AG04449 (cell line): ENCODE measurements at places on chromosomes 12 and 14.
A peak's percentile ranks its signal among the peaks of the same experiment; 100 is the strongest.

DNA sequence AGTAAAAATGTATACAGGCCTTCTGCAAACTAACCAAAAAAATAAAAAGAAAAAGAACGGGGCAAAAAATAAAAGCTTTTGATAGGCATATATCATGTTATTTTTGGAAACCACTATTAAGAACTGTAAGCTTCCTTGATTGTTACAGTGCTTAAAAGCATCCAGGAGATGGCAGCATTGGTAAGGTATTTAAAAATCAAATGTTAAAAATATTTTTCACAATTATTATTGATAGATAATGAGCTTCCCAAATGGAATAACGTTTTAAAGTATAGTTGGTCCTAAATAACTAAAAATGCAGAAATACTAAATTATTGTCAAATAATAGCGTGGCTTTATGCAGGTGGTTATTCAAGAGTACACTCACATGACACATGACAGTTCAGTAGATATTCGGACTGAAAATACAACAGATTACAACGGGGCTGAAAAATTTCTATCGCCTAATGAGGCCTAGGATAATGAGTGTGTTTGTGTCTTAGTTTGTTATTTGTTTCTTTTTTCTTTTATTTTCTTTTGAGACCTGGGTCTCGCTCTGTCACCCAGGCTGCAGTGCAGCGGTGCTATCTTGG lies 127.2 kb upstream of the ATF7IP start:
- DNase-seq, result no peak

DNA sequence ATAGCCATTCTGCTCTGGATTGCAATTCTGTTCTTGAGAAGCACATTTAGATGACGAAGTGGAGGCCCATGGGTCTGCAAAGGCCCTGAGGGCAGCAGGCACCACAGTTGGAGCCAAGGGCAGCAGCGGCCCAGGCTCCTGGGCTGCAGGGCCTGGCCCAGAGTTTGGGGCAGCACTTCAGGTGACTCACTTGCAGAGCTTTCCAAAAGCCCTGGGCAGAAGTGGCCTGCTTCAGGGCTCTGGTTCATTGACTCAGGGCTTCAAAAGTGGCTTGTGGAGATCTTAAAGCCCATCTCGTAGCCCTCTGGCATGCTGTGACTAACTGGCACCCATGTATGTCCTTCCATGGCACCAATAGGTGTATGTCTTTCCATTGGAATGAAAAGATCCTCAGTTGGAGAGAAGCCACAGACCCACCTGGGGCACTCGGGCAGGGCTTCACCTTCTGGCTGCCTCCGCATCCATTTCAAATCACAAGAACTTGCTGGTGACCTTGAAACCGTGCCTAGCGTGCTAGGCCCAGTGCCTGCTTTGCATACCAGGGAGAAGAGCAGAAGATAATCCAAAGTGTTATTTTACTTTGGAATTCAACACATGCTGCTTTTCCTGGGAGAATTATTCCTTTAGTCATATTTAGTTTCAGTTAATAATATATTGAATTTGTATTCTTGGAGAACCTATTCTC lies 106.7 kb downstream of the PRMT8 start:
- no peak for DNase-seq

GRCh38 chr12:14774906-14775635 lies 28.2 kb downstream of the WBP11 start:
- no peak for DNase-seq

- peak; percentile 40 for DNase-seq
These were observed 193.4 kb downstream of the RASSF9 start for GRCh38 chr12:85642808-85643207.

- DNase-seq, result peak; percentile 80
These were observed at the start of gene GPRC5A for GRCh38 chr12:12891080-12891880. Gene GPRC5A, plus strand, starts transcription at chr12:12891562. Its CDS starts 16,688 bp downstream, at chr12:12908250.

DNA sequence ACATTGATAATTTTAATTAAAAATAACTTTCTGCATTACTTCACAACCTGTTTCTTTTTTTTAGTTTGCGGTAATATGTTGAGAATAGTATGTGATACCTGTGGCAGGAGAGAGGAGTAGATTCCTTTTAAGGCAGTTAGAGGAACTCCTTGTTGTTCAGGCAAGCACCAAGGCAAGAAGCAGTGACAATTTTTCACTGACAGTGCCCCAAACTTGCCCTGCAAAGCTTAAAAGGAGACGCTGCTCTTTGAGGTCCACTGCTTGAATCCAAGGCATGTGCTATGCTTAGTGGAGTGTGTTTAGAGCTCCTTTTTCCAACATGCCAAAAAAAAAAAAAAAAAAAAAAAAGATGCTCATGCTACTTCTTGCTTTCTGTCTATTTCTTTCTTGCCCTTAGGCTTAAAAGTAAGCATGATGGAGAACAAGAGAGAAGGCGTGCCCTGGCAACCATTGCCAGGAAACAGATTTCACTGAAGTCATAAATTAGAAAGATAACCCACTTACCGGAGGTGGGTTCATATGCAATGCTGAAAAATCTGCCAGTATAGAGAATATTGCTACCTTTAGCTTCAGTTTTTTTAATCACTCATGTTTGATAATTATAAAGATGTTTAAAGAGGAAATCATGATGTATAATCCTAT lies 58.3 kb upstream of the DYRK2 start:
- DNase-seq, result no peak

DNA sequence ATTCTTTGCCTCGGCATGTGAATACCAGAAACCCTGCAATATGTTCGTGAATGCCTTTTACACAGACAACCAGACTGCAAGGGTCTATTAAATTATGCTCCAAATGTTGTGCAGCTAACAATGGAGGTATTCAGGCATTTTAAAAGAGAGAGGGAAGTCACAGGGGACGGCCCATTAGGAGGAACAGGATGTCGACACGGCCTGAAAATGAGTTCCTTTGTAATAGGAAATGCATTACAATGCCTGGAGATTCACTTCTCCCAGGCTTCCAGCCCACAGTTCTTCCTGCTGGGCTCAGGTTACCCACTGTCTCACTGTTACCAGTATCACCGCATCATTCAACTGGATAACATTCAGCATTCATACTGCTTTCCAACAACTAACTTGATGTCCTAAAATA lies 2.5 kb downstream of the DUSP6 start:
- DNase-seq, result no peak

GRCh38 chr12:53746592-53747092 lies 5.1 kb downstream of the CISTR start:
- no peak for DNase-seq

DNA sequence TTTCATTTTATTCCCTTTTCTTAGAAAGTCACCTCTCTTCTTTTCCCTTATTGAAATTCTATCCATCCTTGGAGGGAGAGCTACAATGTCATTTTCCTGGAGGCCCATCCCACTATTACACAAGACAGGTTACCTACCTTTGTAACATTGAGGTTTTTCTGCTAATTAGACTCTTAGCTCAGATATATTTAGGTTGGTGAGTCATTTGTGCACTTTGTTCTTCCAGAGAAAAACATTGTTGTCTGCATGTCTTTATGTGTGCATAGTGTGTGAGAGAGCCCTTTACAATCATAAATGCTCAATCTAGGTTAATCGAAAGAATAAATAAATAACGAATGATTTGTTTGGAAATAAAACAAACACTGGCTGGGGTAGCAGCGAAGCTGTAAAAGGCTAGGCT lies 191.8 kb downstream of the DACT1 start:
- DNase-seq, result no peak

DNA sequence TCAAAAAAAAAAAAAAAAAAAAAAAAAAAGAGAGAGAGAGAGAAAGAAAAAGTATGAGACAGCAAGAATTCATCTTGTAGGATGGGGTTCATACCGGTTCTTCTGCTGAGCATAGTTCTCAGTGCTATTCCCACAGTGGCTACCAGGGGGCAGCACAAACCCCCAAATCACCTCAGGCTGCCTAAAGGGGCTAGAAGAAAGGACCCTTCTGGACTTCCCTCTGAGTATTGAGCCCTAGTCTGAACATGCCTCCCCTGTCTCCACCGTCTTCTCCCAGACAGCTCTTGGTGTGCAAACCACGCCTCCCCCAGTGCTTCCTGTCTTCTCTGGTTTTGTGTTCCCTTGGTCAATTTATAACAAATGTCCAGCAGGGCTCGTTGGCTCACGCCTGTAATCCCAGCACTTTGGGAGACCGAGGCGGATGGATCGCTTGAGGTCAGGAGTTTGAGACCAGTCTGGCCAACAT lies 31.3 kb upstream of the SMUG1 start:
- no peak for DNase-seq

DNA sequence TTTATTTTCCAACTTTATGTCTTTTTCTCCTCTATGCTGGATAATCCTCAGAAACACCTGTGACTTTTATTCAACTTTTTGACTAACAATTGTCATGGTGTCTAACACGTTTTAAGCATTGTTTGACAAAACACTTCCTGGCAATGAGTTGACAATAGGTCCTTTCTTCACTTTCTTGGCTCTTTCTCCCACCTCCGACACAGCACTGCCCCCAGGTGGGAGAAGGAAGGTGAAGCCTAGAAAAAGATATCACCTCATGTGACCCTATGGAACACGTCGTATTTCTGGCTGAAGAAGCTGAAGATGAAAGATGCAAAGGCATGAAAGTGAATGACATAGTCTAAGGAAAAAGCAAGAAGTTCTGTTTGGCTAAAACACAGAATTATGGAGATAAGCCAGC lies 430.0 kb downstream of the ETNK1 start:
- no peak for DNase-seq

- no peak for DNase-seq
These were observed 35.3 kb downstream of the CFAP251 start for GRCh38 chr12:121953695-121954094.

GRCh38 chr14:99944241-99944651 lies 121.0 kb upstream of the EVL start:
- no peak for DNase-seq

DNA sequence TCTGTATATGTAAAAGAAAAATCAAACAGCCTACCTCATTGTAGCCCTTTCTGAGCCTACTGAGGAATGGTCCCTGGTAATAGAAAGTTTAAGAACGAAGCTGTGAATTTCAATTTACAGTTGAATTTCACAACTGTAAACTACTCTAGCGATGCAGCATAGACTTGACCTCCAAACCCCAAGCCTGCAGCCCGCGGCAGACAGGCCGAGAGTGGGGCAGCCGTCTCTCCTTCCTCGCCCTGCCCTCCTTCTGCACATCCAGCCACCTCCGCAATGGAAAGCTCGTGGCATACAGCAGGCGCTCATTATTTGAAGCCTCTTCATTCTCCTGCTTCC lies 15.3 kb downstream of the RNASE2 start:
- no peak for DNase-seq

DNA sequence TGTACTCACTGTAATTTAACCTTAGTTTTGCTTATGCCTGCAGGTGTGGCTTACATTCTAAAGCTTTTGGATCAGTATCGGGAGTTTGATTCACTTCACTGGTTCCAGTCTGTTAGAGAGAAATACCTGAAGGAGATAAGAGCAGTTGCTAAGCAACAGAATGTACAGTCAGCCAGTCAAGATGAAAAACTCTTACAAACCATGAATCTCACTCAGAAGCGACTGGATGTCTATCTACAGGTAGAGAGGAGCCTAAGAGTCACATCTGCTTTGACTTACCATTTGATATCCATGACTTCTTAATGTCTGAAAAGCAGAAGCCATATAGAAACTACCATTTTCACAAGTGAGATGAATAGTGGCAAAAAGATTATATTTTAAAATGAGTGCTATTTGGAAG lies 56.5 kb downstream of the WASHC4 start:
- no peak for DNase-seq

DNA sequence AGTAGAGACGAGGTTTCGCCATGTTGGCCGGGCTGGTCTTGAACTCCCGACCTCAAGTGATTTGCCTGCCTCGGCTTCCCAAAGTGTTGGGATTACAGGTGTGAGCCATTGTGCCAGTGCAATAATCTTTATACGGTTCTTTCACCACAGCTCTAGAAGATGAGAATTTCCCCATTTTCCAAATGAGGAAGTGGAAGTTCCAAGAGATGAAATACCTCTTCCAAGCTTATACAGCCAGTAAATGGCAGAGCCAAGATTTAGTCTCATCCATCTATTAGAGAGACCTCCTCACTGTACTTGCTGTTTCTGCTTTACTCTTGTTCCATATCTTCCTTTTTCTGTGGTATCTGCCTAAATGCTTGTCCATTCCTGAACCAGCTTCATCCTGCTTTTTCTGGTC lies 3.1 kb upstream of the LMNTD1 start:
- DNase-seq, result no peak

- DNase-seq, result peak; percentile 9
These were observed 754 bp downstream of the ZNF605 start for GRCh38 chr12:132955094-132956010.

DNA sequence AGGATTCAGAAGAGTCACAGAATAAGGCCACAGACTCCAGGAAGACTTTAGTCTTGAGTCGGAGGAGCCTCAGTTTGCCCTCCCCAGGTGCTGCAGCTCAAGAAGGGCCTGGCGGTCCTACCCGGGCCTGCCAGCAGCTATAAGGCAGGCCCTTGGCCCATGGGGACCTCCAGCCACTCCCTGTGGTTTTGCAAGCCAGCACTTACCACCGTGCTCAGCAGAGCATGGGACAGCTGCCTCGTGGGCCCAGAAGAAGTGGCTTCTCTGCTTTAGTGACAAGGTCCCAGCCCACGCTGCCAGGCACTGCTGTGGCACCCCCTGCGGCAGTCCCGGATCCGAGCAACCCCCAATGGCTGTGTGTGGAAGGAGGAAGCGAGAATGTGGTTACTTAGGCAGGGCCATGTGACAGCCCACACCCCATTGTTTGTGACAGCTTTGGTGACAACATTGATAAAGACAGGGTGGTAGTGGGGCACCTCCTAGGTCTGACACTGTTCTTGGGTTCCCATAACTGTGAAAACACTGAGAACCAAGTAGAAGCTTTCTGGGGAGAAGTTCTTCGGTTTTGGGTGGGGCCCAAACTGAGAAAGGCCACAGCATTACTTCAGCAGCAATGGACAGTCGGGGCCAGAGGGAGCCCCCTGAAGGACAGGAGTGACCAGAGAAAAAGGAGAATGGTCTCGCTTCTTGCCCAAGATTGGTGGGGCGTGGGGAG lies at the start of gene SELPLG:
Gene SELPLG (minus strand): TSS at position 361 of the 715 bp plus-strand sequence. CDS start 9,587 bp downstream, outside the sequence.
- DNase-seq, result no peak

DNA sequence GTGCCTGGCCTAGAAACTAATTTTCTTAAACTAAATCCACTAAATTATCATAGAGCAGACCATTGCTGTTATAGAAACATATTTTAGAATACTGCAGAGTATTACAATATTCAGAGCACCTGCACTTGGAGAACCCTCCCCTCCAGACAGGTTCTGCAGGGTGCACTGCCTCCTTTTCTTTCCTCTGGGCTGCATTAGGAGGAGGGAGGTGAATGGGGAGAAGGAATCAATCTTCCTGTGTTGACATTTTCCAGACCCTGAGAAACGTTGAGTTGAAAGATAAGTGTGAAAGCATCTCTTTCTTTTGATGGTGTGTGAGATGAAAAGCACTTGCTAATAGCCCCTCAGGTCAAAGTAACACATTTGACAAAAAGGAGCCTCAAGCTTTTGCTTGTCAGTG lies 7.3 kb downstream of the SYNE2 start:
- DNase-seq, result no peak
